ENCODE measurements at places on chromosomes 4 and X.

DNA sequence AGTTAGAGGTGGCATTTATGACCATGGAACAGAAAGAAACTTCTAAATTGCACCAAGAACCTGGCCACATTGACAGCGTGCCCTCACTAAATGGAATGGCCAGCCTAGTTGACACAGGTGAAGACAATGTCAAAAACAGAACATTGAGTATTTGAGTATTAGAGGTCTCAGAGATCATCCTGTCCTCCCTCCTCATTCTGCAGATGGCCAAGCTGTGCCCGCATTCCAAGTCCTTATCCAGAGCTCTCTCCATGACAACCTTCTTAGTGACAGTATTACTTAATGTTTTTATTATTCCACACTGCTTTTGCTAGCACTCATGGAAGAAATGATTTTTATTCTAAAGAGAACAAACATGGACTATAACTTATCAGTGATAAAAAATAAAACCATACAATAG is 9.9 kb upstream of the CCDC110 start:
- DNase-seq = no peak

DNA sequence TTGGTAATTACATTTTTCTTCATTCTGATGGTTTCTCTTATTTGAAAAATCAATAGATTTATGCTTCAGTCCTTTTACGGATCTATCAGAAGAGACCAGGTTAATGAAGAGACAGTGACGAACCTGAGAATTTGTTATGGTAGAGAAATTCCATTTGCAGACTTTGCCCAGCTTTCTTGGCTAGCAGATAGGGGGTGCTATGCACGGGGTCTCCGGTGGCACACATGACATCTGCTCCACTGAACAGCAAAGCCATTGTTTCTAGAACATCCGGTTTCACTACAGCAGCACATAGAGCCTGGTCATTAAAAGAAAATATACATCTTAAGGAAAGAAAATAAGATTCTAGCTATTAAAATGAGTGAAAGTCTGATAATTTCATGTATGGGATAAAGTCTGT is 85.1 kb downstream of the ARAP2 start:
- no peak for DNase-seq

- DNase-seq = no peak
Measured at GRCh38 chr4:123587983-123588494, 191.4 kb downstream of the SPRY1 start.

- no peak for DNase-seq
Measured at GRCh38 chr4:32858971-32859370, 2138.8 kb downstream of the PCDH7 start.

GRCh38 chrX:39767446-39767845 is 330.3 kb downstream of the BCOR start:
- no peak for DNase-seq

GRCh38 chr4:47972721-47973120 is 43.8 kb downstream of the CNGA1 start:
- DNase-seq = no peak

- DNase-seq = no peak
Measured at GRCh38 chr4:67167849-67168248, 377.5 kb downstream of the CENPC start.

DNA sequence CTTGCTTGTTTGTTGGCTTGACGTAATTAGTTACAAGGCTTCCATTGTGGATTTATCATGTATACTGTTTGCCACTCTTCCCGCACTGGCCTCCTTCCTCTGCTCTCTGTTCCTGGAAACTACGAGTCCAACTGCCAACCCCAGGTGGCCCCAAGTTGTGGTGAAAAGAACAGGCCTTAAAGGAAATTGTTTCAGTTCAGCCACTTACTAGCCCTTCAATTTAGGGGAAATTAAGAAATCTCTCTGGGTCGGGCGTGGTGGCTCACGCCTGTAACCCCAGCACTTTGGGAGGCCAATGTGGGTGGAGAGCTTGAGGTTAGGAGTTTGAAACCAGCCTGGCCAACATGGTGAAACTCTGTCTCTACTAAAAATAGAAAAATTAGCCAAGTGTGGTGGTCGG is 28.0 kb downstream of the RBM47 start:
- no peak for DNase-seq

GRCh38 chr4:140153419-140153717 is 616 bp downstream of the MAML3 start:
- no peak for DNase-seq
